ENCODE measurements at places on chromosomes 2 and 18.

- DNase-seq = no peak
These were observed 136.0 kb upstream of the AGAP1 start for GRCh38 chr2:235357881-235358280.

DNA sequence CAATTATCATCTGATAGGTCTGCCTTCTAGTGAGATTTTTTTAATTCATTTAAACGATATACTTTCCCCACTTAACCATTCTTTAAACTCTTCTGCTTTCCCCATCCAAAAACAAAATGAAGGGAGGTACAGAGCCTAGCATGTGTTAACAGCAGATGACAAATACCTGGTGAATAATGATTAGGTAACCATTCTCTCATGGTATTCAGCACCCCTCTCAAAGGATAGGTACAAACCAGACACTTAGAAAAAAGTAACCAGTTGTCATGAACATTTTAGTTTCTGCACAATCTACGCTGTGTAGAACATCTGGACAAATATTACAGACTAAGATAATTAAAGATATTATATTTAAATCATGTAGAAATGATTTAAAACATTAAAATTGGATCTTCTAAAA lies 56.3 kb downstream of the DNAH7 start:
- no peak for DNase-seq

GRCh38 chr2:149090706-149091105 lies 52.2 kb downstream of the LYPD6B start:
- DNase-seq = no peak

- DNase-seq = no peak
These were observed 63.4 kb downstream of the BMP10 start for GRCh38 chr2:68807821-68808266.

DNA sequence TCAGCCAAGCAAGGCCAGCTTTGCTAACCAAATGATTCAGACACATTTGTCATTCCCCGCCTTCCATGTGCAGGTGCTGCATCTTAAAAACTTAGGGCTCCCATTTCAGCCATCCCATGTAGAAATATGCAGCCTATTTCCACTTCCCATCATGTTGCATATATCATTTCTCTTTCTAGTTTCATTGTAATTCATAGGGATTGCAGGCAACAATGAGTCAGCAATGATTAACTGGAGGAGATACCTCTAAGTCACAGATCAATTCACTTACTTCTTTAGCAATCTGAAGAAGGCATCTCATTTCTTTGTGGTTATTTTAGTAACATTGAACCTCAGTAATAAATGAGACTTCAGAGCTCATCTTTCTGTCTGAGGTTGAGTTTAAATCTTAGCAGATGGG lies 276.1 kb upstream of the PKDCC start:
- DNase-seq = no peak

GRCh38 chr2:186599186-186599778 lies 9.4 kb downstream of the ITGAV start:
- DNase-seq = no peak

GRCh38 chr2:81068144-81068543 lies 763.6 kb upstream of the LRRTM1 start:
- DNase-seq = no peak

- DNase-seq = no peak
These were observed at the start of gene IL1R2 for GRCh38 chr2:101991721-101992145. Gene IL1R2, plus strand, starts transcription at chr2:101991960. Its CDS starts 16,616 bp downstream, at chr2:102008576.

GRCh38 chr2:101577173-101577572 lies 102.3 kb upstream of the RFX8 start:
- DNase-seq = no peak

GRCh38 chr2:8653485-8653884 lies 28.4 kb upstream of the ID2 start:
- no peak for DNase-seq
